ENCODE measurements at places on chromosomes 4 and X. TPM values are rescaled to one million over a fixed set of nuclear protein-coding genes. Genes with fewer than 3 reads are reported as not detected.

Gene EMCN
- total RNA-seq, result not detected

Gene CRMP1
- total RNA-seq, result not detected

Gene PGAM4
- total RNA-seq, result not detected

Gene F8A3
- total RNA-seq, result 4.8 TPM

Gene UNC5C
- total RNA-seq, result not detected

Gene TSPAN7
- total RNA-seq, result not detected

Gene GAGE1
- not detected for total RNA-seq

Gene SNCA
- 2.3 TPM for total RNA-seq

Gene CTAG1A
- total RNA-seq, result not detected

Gene TMEM154
- 36.3 TPM for total RNA-seq

Gene DRP2
- total RNA-seq, result 0.47 TPM

Gene PTPN13
- 4.6 TPM for total RNA-seq

Gene CITED1
- 1.4 TPM for total RNA-seq

Measured in CD4-positive, CD25-positive, alpha-beta regulatory T cell (primary cell).